Activated CD4-positive, alpha-beta T cell treated with anti-CD3 and anti-CD28 coated beads, Interleukin-2, Interleukin-4, amounts not matched to agents 100 ng/mL and 50 ng/mL, durations not matched to agents 16 hours and 8 hours (primary cell): ENCODE measurements at places on chromosomes 7 and 10.
A peak's percentile ranks its signal among the peaks of the same experiment; 100 is the strongest.

GRCh38 chr10:119282446-119282845 lies 75.1 kb downstream of the GRK5 start:
- no peak for DNase-seq

GRCh38 chr7:44109991-44110390 lies 5.8 kb downstream of the AEBP1 start:
- no peak for DNase-seq

- peak; percentile 74 for DNase-seq
These were observed 25.1 kb upstream of the GHRHR start for GRCh38 chr7:30938435-30939316.

DNA sequence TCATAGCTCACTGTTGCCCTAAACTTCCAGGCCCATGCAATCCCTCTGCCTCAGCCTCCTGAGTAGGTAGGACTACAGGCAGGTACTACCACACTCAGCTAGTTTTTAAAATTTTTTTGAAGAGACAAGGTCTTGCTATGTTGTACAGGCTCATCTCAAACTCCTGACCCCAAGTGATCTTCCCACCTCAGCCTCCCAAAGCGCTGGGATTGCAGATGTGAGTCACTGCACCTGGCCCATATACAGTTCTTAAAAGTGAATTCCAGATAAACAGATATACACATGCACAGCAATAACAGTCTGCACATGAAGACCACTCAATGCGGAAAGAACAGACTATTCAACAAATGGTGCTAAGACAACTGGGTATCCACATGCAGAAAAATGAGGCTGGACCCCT lies 67.8 kb downstream of the SRPK2 start:
- no peak for DNase-seq

GRCh38 chr7:150968734-150969372 lies 9.3 kb downstream of the KCNH2 start:
- DNase-seq: no peak

GRCh38 chr10:47061776-47062175 lies 150.5 kb downstream of the PTPN20 start:
- no peak for DNase-seq

- DNase-seq: no peak
These were observed 117.5 kb upstream of the CDK13 start for GRCh38 chr7:39832519-39833085.

GRCh38 chr10:78316451-78316931 lies 282.8 kb downstream of the RPS24 start:
- DNase-seq: no peak

DNA sequence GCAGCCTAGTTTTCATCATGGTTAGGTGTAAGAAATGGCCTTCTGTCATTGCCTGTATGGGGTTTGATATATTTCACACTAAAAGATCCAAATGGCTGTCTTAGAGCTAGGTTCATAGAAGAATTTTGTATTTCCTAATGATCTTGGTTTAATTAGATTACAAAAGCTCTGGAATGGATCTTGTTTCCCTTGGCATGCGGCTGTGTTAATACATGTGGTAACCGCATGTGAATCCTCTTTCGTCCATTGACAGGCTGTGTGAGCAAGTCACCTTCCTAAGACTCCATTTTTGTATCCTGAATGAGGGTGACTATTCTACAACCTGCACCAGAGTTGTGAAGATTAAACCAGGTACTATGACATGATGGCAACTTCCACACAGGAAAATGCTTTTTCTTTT lies 12.4 kb upstream of the FZD1 start:
- no peak for DNase-seq

GRCh38 chr10:78470267-78471103 lies 436.8 kb downstream of the RPS24 start:
- no peak for DNase-seq

- peak; percentile 72 for DNase-seq
These were observed 23.8 kb upstream of the AOAH start for GRCh38 chr7:36748017-36748487.

- DNase-seq: no peak
These were observed 54.1 kb downstream of the LAMB1 start for GRCh38 chr7:107948645-107949442.

DNA sequence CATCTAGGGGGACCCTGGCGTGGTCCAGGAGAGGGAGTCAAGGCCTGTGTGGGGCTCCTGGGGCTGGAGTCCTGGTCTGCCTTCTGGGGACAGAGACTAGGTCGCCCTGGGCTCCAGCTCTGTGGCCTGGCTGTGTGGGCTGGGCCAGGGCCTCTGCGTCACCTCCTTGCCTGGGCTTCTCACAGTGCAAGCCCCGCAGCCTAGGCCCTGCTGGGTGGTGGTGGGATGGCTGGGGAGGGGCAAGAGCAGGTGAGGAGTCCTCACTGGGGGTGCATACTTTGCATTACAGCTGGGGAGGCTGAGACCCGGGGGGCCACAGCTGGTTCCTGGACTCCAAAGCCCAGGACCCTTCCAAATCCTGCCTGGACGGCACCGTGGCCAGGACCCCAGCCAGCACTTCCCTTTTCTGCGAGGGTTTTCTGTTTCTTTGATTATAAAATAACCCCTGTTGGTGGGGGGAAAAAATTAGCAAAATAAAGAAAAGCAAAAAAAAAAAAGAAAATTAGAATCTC lies 23.5 kb downstream of the PWWP2B start:
- no peak for DNase-seq

DNA sequence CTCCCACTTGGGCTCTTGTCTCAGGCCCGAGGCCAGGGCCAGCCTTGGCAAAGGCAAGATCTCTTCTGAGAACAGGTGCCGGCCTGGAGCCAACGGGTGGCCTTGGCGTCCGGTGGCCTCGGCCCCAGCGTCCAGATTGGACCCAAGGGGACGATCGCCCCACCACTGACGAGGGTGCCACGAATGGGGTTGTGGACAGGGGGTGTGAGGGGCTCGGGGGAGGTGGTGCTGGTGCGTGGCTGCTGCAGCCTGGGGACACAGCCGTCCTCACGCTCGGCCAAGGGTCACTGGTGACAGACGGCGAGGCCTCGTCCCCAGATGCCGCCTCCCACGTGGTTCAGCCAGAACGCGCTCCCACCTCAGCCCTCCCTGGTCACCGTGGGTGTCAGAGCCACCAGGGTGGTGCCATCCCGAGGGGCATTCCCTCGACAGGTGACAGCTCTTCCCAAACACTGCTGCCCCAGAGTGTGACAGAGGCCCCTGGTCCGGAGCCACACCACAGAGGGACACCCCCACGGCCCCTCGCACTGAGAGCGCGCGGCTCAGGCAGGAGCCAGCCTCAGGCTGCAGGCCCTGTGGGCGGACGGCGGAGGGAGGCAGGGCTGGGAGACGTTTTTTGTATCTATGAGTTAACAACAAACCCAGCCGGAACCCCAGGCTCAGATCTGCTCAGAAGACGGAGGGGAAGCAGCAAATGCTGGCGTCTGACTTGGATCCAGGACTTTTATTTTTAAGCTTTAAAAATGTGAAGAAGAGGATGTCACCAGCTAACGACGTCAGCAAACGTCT lies 18.5 kb upstream of the CFAP46 start:
- no peak for DNase-seq

DNA sequence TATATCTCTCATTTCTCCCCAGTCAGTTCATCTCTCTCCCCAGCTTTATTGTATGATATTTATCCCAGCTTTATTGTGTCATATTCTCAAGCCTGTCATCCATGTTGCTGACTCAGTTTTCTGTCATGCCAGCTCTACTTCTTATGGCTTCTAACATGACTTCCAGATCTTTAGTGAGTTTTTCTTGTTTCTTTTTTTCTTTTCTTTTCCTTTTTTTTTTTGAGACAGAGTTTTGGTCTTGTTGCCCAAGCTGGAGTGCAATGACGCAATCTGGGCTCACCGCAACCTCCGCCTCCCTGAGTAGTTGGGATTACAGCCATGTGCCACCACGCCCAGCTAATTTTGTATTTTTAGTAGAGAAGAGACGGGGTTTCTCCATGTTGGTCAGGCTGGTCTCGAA lies 28.7 kb upstream of the CALU start:
- DNase-seq: no peak

DNA sequence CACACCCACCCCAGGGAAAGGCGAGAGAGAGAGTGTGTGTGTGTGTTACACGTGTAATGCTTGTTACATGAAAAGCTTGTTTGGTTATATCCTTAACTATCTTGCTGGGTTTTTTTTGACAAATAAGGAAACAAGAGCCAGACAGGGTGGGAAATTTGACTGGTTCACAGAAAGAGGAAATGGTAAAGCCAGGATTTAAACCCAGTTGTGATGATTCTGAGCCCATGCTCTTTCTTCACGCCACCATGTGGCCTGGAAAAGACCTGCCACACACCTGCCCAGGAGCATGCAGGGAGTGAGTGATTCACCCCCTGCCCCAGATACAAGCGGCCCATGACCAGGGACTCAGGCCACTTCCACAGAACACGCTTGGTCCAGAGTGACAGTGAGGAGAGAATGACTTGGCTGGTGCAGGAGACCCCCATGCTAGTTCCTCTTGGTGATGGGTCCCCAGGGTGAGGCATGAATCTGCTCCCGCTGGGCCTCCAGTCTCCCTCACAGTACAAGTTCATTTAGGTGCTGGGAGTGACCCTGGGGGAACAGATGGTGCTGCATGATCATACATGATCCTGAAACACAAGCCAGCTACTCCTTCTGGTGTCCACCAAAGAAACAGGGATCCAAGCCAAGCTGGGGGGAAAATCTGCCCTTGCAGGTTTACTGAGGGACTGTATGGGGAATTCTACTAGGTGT lies 21.0 kb upstream of the EIF5AL1 start:
- no peak for DNase-seq

DNA sequence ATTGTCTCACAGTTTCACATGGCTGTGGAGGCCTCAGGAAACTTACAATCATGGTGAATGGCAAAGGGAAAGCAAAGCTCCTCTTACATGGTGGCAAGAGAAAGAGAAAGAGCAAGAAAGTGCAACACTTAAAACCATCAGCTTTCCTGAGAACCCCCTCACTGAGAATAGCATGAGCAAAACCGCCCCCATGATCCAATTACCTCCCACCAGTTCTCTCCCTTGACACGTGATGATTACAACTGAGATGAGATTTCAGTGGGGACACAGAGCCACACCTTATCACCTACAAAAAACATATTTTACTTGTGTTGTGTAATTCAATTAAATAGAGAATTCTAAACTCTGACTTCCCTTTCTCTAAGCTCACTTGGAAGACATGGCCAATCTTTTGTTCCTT lies 80.2 kb downstream of the SEMA3C start:
- no peak for DNase-seq
